ENCODE measurements at places on chromosomes 3 and 15. TPM values are rescaled to one million over a fixed set of nuclear protein-coding genes. Genes with fewer than 3 reads are reported as not detected.

DNA sequence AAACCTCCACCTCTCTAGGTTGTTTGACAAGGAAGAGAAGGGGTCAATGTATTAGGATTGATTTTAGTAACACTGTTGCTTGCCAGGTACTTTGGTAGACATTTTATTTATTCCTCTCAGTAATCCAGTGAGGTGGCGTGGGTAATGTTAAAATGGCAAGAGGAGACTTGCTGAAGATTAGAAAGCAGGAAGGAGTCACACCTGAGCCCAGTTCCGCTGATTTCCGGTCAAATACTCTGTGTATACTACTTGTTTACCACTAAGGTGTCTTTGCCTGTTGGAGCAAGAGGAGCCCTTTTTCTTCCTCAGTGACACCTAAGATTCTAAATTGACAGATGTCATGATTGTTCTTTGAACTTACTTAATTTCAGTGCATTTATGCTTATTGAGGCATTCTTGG lies 1.7 kb downstream of the OXNAD1 start:
- DNase-seq = no peak

DNA sequence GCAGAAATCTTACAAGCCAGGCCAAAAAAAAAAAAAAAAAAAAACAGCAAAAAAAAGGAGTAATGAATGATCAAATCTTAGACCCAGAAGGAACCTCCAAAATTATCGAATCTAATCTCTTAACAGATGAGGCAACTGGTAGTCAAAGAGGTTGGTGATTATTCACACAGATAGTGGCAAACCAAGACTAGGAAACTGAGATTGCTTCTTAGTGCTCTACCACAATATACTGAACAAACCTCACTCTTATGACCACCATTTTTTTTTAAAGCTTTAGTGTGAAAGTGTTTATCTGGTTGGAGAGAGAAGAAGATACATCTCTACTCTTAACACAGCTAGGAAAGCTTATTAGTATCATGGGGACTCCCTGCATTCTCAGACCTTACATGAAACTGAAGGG lies 17.3 kb downstream of the ATOSA start:
- no peak for DNase-seq

GRCh38 chr3:10770981-10771380 lies 45.0 kb upstream of the SLC6A11 start:
- peak; percentile 62 for DNase-seq

- DNase-seq = no peak
Observed at GRCh38 chr15:45802140-45802539, 167.3 kb downstream of the SQOR start.

GRCh38 chr3:169237201-169237600 lies 426.3 kb downstream of the MECOM start:
- DNase-seq = no peak

DNA sequence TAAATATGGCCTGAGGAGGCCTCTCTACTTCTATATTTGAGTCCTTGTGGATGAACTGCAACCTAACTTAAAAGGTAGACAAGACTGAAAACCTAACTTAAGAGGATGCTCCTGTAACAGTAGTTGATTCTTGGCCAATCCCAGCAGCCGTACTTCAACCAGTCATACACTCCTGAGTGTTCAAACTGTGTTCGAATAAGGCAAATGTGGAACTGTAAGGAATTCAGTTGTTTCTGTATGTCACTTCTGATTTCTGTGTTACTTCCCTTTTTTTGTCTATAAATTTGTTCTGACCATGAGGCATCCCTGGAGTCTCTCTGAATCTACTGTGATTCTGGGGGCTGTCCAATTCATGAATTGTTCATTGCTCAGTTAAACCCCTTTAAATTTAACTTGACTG lies 20.5 kb downstream of the GALK2 start:
- DNase-seq = no peak

DNA sequence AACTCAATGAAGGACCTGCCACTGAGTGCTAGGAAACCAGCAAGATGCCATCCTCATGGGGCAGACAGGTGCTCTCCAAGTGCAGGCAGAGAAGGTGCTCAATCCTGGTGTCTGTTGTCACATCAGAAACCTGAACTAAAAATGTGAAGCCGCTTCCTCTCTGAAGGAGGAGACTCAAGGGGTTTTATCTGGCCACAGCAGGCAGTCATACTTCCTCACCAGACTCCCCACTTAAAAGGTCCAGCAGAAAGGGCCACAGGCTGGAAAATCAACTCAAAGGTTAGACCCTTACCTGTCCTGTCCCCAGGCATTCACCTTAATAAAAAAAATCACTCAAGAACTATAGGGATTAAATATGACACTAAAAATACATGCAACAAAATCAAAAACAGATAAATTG lies 4.8 kb downstream of the CCDC12 start:
- no peak for DNase-seq

DNA sequence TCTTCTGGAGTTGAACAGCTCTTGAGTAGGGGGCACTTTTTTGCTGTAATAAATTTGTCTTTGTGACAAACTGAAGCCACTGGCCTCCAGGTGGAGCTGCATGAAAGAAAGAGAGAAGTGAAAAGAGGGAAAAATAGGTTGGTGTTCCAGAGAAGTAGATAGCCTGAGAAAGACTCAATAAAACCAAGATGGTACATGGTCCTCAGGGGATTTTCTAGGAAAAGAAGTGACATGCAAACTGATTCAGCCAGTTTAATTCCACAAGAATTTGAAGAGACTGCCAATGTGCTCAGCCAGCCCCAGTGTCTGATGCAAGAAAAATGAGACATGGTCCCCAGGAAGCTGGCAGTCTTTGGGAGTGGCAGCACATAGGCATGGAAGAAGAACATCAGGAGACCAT lies 152.7 kb downstream of the CD47 start:
- no peak for DNase-seq

GRCh38 chr3:32428092-32429068 lies 36.7 kb downstream of the CMTM7 start:
- peak; percentile 59 for DNase-seq

- no peak for DNase-seq
Observed at GRCh38 chr15:40941068-40941527, 12.0 kb downstream of the DLL4 start.

DNA sequence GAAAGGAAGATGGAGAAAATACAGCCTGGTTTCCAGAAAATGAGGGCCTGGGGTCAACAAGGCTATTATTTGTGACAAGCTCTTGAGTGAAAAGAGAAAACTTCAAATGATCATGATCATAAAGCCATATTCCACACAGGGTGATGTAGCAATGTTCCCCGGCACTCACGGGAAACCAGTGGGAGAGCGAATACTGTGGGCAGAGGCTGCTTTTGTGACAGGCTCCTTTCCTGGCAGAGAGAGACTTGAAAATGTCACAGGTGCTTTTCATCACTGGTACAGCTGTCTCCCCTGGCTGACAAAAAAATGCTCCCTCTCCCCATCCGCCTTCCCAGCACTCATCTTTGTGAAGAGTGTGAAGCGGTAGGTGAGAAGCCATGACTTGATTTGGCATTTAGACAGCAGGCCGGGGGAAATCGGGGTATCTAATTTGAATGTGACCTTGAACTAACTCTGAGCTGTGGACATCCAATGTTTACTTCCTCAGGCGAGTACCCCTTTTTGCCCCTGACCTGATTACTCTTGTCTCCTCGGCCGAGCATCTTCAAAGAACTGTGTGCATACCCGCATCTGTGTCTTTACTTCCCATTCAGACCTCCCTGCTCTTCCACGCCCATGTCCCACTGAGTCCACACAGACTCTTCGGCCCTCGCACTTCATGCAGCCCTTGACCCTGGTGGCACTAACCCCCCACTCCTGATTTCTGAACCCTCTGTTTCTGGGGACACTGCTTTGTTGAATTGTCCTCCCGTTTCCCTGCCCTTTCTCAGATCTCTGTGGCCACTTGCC lies 23.2 kb downstream of the CA12 start:
- DNase-seq = no peak

DNA sequence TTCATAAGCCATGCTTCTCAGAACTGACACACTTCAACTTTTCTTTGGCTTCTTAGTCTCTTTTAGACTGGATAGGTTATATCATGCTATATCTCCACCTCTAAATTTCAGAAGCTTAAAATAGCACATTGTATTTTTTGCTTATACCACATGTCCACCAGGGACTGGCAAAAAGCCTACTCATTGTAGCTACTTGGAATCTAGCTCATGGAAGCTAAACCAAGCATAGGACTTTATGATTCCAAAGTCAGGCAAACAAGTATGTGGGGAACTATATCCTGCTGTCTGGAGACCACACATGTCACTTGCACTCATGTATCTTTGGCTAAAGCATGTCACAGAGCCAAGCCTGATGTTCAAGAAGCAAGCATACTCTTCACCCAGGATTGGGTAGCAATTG lies 245.0 kb upstream of the RASGRP1 start:
- DNase-seq = no peak

DNA sequence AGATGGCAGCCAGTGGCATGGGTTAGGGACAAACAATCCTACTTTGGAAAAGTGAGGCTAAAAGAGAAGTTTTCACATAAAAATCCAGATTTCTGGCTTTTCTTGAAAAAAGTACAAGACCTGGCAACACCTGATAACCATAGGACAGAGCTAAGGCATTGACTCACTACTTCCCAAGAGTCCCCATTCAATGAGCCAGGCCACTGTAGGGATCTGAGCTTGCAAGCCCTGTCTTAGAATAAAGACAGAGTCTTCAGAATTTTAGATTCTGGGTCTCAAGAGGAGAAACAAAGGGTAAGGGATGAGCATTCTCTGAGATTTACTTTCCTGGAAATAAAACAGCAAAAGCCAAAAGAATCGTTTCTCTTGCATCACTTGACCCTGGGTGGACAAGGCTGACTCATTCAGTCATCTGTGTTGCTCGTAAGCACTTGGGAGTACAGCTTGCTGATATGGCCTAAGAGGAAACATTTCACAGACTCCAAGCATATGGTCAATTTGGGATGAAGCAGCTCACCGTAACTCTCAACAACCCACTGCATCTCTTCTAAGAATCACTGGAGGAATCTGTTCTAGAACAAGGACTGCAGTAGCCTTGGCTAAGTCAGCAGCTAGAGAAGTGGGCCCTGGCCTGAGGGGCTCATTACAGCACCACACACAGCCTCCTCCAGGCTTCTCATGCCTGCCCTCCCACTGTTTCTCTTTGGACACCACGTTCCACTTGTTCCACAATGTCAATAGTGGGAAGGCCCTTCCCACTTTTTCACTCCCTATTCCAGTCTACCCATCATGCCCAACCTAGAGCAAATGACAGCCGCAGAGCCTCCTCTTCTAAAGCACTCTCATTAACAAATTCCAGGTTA lies 86.2 kb downstream of the RFTN1 start:
- no peak for DNase-seq

GRCh38 chr15:57580866-57581265 lies 10.8 kb upstream of the MYZAP start:
- DNase-seq = no peak

DNA sequence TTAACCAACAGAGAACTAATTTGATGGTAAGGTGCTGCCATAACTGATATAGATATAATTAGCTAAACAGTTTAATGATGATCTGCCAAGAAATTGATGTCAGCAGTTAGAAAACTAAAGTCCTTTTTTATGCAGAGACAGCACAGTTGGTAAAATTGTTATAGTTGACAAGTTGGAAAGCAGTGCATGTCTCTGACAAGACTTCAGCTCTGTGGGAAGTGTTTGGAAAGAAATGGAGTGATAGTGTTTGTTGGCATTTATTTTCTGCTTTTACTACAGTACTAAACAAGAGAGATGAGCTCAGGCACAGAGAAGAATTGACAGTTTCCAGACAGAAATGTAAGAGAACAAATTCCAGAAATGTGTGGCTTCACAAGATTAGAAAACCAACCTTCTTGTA lies 523.5 kb upstream of the BCHE start:
- no peak for DNase-seq

DNA sequence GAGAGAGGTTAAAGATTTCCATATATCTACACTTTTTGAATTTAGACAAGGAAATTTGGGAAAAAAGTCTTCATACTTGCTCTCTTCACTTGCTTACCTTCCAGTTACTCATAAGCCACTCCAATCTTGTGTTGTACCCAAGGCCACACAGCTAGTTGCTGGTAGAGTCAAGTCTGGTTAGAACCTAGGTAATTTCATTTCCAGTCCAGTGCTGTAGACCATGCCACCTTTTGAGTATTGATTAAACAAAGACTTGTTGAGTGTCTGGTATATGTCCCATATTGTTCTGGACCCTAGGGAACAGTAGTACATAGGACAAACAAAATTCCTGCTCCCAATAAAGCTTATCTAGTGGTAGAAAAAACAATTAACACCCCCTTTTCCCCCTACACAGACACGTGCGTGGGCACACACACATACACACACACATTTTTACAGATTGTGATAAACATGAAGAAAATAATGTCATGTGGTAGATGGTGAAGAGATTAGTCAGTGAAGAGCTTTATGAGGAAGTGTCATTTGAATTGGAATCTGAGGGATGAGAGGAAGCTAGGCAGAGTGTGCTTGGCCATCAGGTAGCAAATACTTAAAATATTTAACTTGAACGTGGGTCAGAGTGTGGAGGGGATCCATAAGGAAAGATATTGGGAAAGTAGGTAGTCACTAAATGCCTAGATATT lies 2.1 kb downstream of the CMC1 start:
- DNase-seq = no peak

DNA sequence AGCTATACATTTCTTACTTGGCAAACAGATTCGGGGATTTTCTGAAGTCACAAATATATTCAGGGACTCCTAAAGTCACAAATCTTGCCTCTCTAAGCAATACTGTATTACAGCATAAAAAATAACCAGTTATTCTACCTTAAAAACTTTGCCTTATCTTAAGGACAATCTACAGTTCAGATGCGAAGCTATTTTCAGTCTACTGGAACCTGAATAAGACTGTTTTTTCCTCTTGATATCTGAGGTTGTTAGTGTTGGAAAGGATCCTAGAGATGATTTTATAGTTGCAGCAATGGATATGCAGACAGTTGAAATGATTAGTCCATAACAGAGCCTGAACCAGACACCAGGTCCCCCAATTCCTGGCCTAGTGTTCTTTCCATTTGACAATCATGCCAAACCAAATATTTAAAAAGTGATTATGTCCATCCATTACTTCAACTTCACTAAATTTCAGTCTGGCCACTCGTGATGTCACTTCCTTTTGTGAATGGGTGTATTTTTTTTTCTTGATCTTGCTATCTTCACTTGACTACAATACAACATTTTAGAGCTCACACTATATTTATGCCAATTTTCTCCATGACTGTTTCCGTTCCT lies 1.8 kb downstream of the HDGFL3 start:
- no peak for DNase-seq

- peak; percentile 98 for DNase-seq
Observed at GRCh38 chr3:170357176-170358041, at the start of gene SKIL. Gene SKIL (plus strand): TSS chr3:170357715. CDS start chr3:170360332, 2,617 bp downstream.

GRCh38 chr3:16179771-16180736 lies 5.6 kb downstream of the GALNT15 start:
- DNase-seq = no peak

DNA sequence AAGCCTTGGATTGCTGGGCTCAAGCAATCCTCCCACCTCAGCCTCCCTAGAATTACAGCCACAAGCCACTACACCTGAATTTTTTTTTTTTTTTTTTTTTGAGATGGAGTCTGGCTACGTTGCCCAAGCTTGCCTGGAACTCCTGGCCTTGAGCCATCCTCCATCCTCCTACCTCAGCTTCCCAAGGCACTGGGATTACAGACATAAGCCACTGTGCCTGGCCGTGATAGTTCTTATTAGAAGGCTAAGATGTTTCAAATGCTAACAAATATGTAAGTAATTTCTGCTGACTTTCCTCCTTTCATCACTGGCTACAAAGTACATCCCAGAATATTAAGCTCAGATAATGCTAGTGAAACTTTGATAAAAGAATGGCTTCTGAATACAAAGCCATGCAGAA lies 5.7 kb upstream of the SETMAR start:
- no peak for DNase-seq

Gene SLC25A38
- 27.9 TPM for total RNA-seq

Gene MAGEL2
- 1.5 TPM for total RNA-seq

Gene CCR8
- not detected for total RNA-seq

Gene SMCO1
- not detected for total RNA-seq

Gene STARD5
- total RNA-seq = 1.3 TPM

Gene PLSCR5
- not detected for total RNA-seq

Gene C3orf85
- not detected for total RNA-seq

Gene B3GNT5
- 20.6 TPM for total RNA-seq
